ENCODE measurements at places on chromosomes 6 and 20. TPM values are rescaled to one million over a fixed set of nuclear protein-coding genes. Genes with fewer than 3 reads are reported as not detected.

HLA-DQA2 gene
- total RNA-seq, result 1.4 TPM

TAGAP gene
- 8.4 TPM for total RNA-seq

ZC3H12D gene
- 2.1 TPM for total RNA-seq

TBXT gene
- total RNA-seq, result 0.13 TPM

GNRH2 gene
- total RNA-seq, result not detected

ALDH5A1 gene
- total RNA-seq, result 10.2 TPM

STX11 gene
- 62.9 TPM for total RNA-seq

SPATS1 gene
- not detected for total RNA-seq

FAM209B gene
- 0.64 TPM for total RNA-seq

GRM1 gene
- not detected for total RNA-seq

HTR1E gene
- not detected for total RNA-seq

COX4I2 gene
- 16.3 TPM for total RNA-seq

TPBG gene
- 11.3 TPM for total RNA-seq

DSP gene
- total RNA-seq, result 35.4 TPM

TRIM31 gene
- not detected for total RNA-seq

BEND6 gene
- total RNA-seq, result not detected

QRSL1 gene
- 7.9 TPM for total RNA-seq

MCCD1 gene
- not detected for total RNA-seq

RIPOR2 gene
- total RNA-seq, result 25.3 TPM

FLRT3 gene
- total RNA-seq, result 127 TPM

ULBP1 gene
- total RNA-seq, result 0.52 TPM

CLIC5 gene
- total RNA-seq, result 117 TPM

BMP2 gene
- 11.5 TPM for total RNA-seq

GATA5 gene
- total RNA-seq, result 10.5 TPM

MRPS18A gene
- total RNA-seq, result 38.0 TPM

NT5E gene
- 4.9 TPM for total RNA-seq

LGSN gene
- 2.1 TPM for total RNA-seq

SLC4A11 gene
- 5.6 TPM for total RNA-seq

Measured in upper lobe of left lung (tissue), 6 donors.